ENCODE measurements at places on chromosomes 3 and 15.

GRCh38 chr15:94503293-94503692 is 271.9 kb downstream of the MCTP2 start:
- DNase-seq: no peak

DNA sequence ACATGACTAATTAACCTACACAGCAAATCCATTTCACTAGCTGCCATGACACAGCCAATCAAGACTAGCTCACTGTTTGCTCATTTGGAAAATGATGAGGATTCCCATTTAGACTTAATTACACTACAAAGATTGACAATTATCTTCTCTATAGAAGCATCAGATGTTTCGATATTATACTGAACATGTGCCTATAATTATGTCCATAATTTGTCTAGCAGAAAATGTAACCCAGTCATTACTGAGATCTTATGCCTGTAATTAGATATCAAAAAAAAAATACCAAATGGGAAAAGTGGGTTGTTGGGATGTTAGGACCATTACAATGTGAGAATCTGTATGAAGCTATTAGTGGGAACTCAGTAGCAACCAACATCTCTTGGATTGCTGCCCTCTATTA is 344.2 kb upstream of the MCTP2 start:
- DNase-seq: no peak

DNA sequence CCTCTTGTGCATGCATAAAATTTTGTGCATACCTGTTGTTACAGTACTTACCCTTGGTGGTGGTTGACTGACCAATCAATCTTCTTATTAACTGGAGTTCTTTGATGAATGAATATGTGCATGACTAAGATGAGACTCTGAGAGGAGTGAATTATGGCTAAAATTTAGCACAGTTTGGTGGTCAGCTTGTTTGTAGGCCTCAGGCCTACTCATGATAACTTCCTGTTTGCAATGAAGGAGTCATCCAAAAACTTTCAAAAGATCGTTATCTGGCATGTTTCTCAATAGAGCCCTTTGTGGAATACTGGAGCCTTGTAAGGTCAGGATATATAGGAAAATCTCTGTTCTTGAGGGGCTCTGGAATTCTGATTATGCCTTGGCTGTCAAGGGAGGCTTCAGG is 66.5 kb downstream of the LEKR1 start:
- no peak for DNase-seq

DNA sequence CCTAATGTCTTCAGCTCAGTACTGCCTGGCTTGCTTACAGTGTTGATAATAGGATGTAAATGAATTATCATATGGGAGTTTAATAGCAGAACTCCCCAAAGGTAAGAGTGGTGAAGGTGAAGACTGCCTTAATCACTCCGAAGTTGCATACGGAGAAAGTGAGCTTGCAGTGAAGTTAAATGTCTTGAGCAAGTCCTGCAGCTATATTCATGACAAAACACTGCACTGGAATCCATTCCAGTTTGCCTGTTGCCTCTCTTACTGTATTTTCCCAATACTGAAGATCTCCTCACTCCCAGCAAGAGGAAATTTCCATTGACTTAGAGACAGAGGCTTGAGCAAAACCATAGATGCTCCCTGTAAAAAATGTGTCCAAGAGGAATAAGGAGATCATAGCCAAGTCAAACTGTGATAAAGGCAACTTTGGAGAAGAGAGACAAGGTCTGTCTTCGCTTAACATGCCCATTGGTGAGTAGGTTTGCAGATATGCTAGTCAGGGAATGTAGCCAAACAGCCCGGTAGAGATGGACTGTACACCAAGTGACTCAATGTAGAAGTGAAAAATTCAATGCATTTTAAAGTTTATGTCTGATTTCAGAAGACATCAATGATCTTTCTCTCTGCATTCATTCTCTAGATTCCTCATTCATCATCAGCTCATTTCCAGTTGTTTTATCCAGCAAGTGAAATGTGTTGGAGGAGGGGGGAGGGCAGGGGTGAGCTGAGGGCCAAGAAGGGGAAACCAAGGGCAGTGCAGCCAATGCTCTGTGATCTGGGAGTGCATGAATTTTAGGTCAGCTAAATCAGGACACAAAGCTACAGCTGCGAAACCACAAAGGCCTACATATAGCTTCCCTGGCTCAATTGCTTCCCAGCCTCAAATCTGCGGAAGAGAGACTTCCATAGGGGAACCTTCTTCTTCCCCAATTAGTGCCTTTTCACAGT is 667.1 kb upstream of the NR2F2 start:
- DNase-seq: no peak

DNA sequence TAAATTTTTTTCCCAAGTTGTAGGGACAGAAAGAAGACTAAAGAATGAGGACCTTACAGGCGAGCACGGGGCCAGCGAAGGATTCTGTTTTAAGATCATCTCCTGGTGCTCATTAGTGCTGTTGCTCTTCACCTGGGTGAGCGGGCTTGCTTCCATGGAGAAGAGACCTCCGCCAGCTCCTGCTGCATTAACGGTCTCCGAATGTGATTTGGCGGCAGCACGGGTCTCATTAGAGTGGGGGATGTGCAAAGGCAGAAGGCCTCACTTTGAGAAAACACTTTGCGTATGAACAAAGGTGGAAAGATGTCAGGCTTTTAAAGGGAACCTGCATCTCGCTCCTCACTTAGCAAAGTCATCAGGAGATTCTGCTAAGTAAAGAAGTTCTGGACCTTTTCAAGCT is 753.4 kb upstream of the CFAP20DC start:
- DNase-seq: no peak

GRCh38 chr3:107520535-107520934 is 2.2 kb upstream of the BBX start:
- no peak for DNase-seq

DNA sequence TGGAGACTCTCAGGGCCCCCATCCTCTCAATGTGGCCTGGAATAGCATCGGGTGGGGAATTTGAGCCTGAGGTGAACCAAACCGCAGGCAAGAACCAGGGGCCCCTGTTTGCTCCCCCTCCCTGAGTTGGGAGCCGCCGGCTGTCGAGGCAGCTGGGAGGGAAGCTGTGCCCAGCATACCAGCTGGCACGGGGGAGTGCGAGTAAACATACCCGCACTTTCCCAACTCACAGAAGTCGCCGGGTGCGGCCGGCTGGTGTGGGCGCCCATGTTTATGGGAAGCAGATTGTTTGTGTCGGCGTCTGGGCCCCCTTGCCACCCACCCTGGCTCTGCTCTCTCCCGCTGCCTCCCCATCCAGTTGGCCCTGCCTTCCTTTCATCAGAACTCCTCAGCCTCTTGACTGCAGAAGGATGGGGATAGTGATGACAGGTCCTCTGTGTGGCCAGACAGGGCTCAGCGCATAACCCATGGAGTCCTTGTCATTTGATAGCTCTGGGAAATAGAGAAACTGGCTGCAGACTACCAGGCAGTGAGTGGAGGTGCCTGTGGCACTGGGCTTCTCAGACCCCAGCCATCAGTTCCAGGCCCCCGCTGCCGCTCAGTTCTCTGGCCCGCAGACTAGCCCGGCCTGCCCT is 60.4 kb downstream of the CACNA2D2 start:
- DNase-seq: no peak
